Hair follicle dermal papilla cell (primary cell): ENCODE measurements at places on chromosomes 2 and 18. TPM values are rescaled to one million over a fixed set of nuclear protein-coding genes. Genes with fewer than 3 reads are reported as not detected.

The TUBA4B gene
- not detected in 2 replicates for total RNA-seq

The CABLES1 gene
- total RNA-seq, result 8.5 and 17.4 TPM in 2 replicates

The ANKRD62 gene
- not detected in 2 replicates for total RNA-seq

The TCF7L1 gene
- 5.1 and 5.2 TPM in 2 replicates for total RNA-seq

The TM4SF20 gene
- total RNA-seq, result under 0.01 and 1.5 TPM in 2 replicates

The FABP1 gene
- total RNA-seq, result not detected in 2 replicates
